SW 1271 (cell line): ENCODE measurements at places on chromosomes 5 and 9.
A peak's percentile ranks its signal among the peaks of the same experiment; 100 is the strongest.

- DNase-seq, result no peak
Observed at GRCh38 chr9:11275158-11275695, 662.4 kb upstream of the PTPRD start.

- no peak for DNase-seq
Observed at GRCh38 chr9:68706363-68707201, 1.5 kb downstream of the PIP5K1B start.

DNA sequence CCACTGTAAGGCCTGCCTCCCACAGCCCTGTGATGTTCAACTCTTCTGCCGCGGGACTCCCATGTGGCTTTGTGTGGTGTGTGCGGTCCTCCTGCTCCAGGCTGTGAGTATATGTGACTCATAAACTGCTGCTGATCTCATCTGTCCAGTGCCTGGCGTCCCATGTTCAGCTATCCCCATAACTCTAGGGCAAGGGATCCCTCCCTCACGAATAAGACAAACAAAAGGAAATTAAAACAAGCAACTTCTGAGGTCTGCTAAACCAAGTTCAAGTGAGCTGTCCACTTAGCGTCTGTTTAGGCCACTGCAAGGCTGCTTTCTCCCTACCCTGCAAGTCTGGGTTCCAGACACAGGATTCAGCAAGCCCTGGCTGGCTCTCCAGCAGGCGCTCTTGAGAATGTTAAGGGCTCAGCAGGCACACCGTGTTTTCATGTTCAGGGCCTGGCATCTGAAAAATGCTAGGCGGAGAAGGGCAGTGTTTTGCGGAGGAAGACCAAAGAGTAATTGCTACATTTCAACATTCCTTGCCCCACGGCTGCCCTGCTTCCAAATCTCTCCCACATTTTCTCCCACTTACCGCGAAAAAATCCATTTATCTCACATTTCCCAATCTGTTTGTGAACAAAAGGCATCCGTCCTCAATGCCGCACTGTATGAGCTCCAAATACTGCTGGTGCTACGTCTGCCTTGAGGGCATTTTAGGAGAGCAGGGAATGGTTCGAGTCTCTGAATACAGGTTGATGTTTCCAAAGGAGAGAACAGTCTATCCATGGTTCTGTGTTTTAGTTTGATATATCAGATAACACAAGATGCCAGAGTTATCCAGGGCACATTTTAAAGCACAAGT lies 280.2 kb downstream of the SEMA5A start:
- no peak for DNase-seq

GRCh38 chr9:110814159-110814558 lies 145.6 kb downstream of the MUSK start:
- DNase-seq, result peak; percentile 84

DNA sequence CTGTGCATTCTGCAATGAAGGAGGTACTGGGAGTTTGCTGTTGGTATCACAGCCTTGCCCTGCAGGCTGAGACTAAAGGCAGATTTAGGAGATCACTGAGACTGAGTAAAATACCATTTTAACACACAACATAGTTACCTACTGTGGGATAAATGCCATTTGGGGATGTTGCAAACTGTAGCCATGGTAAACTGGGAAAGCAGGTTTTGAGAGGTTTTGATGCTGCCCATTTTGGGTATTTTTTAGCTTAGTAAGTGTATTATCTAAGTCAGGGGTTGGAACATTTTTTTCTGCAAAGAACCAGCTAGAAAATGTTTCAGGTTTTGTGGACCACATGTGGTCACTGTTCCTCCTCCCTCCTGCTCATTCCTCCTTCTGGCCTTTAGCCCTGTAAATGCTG lies 108.9 kb downstream of the EHMT1 start:
- DNase-seq, result no peak

- DNase-seq, result no peak
Observed at GRCh38 chr9:82031538-82032280, 43.1 kb downstream of the SPATA31D1 start.

- no peak for DNase-seq
Observed at GRCh38 chr5:60961685-60962084, 16.7 kb downstream of the NDUFAF2 start.

DNA sequence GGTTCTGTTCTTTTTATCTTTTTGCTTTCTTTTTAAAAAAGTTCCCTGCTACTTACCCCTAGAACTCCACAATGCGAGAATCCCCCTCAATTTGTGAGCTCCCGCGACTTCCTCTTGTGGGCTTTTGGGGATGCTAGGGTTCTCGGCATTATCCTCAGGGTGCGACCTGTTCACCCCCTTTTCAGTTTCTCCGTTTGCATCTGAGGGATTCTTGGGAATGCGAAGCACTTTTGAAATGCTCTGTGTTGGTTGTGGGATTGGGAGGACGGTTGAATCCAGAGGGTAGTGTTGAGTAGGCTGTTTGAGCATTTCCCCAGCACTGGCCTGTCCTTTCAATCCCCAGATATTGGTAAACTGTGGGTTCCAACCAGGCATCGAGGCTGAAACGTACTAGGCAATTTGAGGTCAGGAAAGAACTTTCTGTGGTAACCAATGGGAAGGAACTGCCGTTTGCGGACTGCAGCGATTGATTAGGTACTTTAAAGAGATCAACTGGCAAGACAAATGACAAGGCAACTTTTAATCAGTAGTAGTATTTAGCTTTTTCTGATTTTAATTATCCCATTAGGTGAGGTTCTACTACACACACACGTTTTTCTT lies 415 bp downstream of the XRCC4 start:
- peak; percentile 46 for DNase-seq

GRCh38 chr9:29322240-29322639 lies 1749.0 kb upstream of the C9orf72 start:
- DNase-seq, result no peak

- no peak for DNase-seq
Observed at GRCh38 chr9:20330688-20331087, 291.6 kb downstream of the MLLT3 start.

- no peak for DNase-seq
Observed at GRCh38 chr9:121691890-121692289, 40.5 kb downstream of the DAB2IP start.

- DNase-seq, result no peak
Observed at GRCh38 chr5:29161399-29162291, 2031.8 kb upstream of the CDH6 start.

DNA sequence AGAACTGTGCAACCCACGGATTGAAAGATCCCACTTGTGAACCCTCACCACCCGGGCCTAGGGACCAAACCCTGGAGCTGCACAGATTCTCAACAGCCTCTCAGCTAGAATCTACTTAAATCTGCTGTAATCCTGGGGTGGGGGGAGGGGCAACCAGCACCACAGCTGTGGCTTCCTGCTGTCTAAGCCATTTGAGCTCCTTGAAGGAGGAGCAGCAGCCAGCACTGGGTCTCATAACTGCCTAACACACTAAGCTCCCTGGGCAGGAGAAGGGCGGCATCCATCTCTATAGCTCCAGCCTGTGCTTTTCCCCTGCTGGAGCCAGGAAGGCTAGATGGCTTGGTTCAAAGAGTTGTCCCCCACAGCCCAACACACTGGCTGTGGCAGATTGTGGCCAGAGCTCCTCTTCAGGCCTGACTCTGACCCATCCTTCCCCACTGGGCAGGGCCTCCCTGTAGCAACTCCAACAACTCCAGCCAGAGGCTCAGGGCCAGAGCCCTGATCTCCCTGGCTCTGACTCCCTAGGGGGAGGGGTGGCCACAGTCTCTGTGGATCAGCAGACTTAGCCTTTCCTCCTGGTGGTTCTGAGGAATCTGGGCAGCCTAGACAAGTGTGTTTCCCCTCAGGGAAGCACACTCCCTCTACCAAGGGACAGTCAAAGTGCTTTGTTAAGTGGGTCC lies 72.0 kb upstream of the C9orf72 start:
- no peak for DNase-seq

- DNase-seq, result no peak
Observed at GRCh38 chr5:147017621-147018020, 139.1 kb upstream of the PPP2R2B start.

DNA sequence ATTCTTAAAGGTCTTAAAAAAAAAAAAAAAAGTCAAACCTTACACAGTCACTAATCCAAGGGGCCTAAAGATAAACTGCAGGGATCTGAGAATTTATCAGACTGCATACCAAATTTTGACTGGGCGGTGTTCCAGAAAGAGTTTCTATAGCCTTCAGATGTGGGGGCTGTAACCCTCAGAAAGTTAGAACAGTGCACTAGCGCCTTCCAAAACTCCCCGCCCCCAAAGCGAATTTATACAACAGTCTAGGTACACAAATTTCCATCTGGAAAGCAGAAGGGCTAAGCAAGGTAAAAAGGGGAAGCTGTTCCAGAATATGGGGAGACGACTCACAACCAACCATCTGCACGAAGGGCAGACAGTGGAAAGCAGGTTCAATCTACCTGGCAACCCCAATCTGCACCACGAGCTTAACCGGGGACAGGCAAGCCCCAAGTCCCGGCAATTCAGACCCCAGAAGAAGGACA lies 813 bp downstream of the ERMP1 start:
- DNase-seq, result no peak

DNA sequence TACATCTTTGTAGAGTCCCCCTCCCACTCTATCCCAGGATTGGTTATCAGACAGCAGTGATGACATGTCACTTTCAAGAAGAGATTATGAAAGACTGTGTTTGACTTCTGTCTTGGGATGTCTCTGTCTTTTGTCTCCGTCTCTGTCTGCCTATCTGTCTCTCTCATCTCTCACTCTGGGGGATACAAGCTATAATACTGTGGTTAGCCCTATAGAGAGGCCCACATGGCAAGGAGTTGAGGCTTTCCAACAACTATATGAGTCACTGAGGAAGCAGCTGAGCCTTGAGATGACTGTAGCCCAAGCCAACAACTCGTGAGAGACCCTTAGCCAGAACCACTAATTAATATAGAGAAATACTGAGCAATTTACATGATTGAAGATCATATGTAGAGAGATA lies 284.8 kb downstream of the PDE4D start:
- DNase-seq, result no peak

DNA sequence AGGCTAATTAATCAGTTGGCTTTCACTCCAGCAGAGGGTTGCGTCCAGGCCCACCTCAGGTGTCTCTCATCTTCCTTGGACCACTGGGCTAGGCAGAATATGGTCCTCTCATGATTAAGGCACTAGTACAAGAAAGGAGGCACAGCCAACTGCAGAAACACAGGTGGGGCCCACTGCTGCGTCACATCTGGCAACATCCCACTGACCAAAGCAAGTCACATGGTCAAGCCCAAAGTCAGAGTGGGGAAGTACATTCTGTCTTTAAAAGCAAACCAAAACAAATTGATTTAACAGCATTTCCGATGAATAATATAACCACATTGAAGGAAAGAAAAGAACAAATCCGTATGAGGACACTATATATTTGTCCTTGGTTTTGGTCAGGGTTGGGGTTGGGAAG lies 28.0 kb upstream of the UBTD2 start:
- no peak for DNase-seq

DNA sequence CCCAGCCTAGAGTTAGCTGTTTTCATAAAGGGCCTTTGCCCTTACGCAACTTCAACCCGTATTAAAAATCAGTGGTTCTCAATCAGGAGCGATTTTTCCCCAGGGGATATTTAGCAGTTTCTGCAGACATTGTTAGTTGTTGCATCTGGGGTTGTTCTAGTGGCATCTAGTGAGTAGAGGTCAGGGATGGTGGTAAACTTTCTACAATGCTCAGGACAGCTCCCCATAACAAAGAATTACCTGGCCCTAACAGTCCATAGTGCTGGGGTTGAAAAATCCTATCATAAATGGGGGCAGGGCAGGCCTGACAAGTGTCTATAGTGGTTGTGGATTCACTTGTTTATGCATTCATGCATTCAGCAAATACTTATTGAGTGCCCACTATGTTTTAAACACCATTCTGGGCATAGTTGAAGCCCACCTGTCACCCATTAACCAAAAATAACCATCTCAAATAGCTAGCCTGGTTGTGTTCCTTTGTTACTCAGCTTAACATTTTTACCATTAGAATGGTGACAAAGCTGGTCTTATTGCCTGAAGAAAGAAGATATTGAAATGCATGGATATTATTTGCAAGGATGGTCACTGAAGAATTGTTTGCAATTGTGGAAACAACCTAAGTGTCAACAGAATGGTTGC lies 15.9 kb upstream of the FGF1 start:
- DNase-seq, result no peak

DNA sequence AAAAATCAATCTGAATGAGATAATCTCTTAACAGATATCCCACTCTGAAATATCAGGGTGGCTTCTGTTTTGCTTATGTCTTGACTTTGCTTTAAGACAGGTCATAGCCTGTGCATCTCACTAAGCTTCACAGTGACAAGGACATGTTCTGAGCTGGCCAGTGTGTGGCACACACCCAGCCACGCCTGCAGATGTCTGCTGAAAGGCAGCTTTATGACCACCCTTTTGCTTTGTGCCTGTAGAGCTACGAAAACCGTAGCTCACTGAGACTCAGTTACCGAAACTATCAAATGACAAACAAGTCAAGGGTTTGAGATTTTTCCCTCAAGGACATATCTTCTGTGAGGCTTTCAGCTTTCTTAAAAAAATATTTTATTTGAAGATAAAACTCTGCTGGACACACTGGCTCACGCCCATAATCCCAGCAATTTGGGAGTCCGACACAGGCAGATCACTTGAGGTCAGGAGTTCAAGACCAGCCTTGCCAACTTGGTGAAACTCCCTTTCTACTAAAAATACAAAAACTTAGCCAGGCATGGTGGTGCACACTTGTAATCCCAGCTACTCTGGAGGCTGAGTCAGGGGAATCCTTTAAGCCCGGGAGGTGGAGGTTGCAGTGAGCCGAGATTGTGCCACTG lies 233.2 kb downstream of the SPATA31A1 start:
- no peak for DNase-seq

- DNase-seq, result no peak
Observed at GRCh38 chr5:173864126-173865050, 23.8 kb upstream of the CPEB4 start.

- no peak for DNase-seq
Observed at GRCh38 chr5:180271221-180271620, 20.7 kb downstream of the MAPK9 start.

GRCh38 chr9:127177231-127177630 lies 54.8 kb upstream of the ANGPTL2 start:
- no peak for DNase-seq

DNA sequence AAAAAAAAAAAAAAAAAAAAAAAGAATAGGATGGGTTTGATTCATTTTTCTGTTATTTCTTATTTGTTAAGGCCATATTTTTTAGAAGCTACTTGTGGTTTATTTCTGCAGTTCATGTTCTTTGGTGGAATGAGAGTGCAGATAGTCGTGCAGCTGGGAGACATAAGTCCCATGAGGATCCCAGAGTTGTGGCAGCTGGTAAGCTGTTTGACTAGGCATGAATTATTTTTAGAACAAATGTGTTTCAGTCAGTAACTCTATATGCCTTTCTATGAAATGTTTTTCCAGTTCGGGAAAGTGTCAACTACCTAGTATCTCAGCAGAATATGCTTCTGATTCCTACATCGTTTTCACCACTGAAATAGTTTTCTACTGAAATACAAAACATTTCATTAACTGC lies 5.0 kb upstream of the NIPSNAP3B start:
- DNase-seq, result no peak

DNA sequence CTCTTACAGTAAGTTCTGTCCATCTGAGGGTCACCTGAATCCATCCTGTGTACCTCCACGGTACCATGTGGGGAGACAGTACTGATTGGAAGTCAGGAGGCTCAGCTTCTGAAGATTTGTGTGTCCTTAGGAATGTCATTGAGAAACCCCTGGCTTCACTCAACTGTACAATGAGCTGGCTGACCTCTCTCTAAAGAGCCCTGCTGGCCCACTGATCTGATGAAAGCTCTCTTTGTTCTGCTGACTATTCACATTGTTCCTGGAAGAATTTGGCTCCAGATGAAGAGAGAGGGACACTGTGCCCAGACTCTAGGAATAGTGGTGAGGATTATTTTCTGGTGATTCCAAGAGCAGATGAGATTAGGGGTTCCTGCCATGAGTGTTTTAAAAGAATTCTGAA lies 141.2 kb downstream of the LURAP1L start:
- DNase-seq, result no peak

- DNase-seq, result no peak
Observed at GRCh38 chr9:38368731-38369130, 23.8 kb upstream of the ALDH1B1 start.
